ENCODE measurements at places on chromosomes 12 and 14.

DNA sequence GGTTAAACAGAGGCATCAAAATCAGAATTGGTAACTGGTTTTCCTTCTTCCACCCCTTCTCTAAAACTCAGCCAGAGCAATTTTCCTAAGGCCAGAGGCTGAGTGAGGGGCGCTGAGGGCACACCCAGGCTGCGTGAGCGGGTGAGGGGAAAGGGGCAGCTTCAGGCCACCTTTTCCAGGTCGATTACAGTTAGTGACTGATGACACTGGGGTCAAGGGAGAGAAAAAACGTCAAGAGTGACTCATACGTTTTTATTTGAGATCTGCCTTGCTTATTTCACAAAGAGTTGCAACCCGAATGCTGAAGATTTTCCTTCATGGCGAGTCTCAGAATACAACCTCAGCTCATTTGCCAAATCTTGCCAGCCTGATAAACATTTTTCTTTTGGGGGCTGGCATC lies 46.7 kb upstream of the EVL start:
- DNase-seq, result no peak

DNA sequence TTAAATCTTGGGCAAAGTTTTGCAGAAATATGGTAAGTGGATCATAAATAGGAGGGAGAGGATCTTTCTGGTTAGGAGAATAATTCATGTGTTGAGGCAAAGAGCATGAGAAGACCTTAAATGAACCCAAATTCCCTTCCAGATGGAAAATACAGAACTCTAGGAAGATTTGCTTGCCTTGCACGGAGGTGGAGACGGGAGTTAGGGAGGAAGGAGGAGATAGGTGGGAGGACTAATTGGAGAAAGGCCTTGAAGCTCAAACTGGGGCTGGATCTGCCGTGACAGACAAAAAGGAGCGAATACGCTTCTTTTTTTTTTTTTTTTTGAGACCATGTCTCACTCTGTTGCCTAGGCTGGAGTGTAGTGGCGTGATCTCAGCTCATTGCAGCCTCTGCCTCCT lies 5.9 kb downstream of the GPRC5A start:
- DNase-seq, result no peak

- DNase-seq, result no peak
Measured at GRCh38 chr14:22878271-22879246, 4.5 kb upstream of the REM2 start.

DNA sequence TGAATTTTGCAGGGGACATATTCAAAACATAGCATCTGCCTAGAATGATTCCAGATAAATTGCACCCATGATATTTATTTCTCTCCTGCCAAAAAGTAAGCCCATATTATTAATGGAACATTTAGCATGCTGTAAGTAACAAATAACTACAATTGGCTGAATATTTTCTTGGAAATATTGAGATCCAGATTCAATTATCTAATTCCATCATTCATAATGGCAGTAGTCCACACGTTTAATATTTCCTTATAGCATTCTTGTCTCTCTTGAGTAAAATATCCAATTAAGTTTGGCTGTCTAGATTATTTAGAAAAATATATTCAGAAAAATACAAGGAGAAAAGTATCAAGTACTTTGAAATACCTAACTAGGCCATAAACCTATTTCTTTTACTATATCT lies 157.5 kb downstream of the FLRT2 start:
- DNase-seq, result no peak

- no peak for DNase-seq
Measured at GRCh38 chr14:69043596-69044260, 64.6 kb upstream of the ACTN1 start.

DNA sequence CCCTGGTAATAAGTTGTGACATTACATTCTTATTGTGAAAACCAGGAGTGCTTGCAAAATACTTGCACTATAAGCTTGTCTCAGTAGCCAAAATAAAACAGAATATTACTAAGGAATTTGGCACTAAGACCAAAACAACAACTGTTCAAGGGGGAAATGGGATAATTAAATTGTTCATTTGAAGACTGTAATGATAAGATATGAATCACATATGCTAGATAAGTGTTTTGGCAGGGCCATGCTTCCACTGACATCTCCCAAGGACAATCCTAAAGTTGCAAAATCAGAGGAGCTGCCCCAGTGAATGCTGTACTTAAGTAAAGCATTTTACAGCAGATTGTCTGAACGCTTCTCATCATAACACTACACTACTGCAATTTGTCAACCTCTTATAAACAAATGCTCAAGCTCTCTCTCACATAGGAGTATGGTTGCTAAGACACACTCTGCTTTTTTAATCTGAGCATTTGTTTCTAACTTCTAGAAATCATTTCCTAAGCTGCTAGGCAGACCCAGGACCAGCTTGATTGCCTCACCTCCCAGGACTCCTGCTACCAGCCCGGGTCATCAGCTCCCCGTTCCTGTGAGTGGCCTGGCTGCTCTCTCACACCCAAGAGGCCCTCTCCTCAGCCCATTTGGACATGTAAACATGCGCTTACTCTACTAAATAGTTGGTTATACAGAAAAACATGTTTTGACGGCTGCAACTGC lies 191.5 kb downstream of the PAX9 start:
- DNase-seq, result no peak

- DNase-seq, result no peak
Measured at GRCh38 chr12:117481470-117481869, 120.0 kb upstream of the NOS1 start.

DNA sequence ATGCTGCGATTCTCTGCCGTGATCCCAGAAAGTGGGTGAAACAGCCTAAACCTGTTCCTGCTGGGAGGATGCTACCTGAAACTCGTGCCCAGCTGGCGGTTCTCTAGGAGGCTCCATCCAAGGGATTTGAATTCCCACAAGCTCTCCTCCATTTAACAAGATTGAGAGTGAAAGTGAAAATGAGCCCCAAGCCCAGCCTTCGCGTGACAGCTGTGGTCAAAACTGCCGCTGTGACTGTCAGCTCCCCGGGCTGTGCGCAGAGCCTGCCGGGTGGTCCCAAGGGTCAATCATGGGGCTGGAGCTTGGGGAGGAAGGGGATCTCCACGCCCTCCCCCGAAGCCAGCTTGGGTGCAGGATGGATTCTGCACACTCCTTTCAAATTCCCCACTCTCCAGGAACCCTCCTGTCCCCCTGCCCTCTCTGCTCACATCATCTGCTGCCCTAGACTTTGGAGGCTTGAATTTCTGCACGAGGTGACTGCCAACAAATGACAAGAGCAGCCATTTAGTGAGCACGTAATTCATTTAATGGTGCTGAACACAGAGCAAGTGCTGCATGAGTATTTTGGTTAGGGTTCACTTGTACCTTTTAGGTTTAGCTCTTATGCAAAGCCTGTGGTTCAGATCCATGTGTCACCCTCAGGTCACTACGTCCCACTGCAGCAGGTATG lies 5.3 kb downstream of the ASB2 start:
- no peak for DNase-seq

- no peak for DNase-seq
Measured at GRCh38 chr14:26636561-26636960, 38.7 kb upstream of the NOVA1 start.
